ENCODE measurements at places on chromosomes 6 and 20. TPM values are rescaled to one million over a fixed set of nuclear protein-coding genes. Genes with fewer than 3 reads are reported as not detected.

Gene BFSP1
- total RNA-seq = 0.22 TPM

Gene TREML2
- not detected for total RNA-seq

Gene NHSL1
- 59.5 TPM for total RNA-seq

Gene CTAGE9
- total RNA-seq = not detected

Gene RAB44
- total RNA-seq = not detected

Gene NMBR
- not detected for total RNA-seq

Gene SLC26A8
- not detected for total RNA-seq

DNA sequence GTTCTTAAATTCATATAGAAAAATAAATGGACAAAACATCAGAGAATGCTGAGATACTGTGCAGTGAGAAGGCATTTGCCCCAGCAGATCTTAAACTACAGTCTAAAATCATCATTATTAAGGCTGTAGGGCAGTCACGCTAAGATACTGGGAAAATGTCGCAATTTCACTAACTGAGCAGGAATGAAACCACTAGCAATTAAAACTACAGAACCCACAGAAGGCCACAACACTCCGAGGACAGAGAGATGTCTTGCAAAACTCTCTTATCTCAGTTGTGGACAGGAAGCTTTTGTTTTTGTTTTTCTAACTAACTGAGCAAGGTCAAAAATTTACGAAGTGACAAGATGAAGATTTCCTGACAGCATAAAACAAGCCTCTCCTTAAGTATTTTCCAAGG, 18.2 kb downstream of the GNAS-AS1 start:
- DNase-seq = no peak

GRCh38 chr6:112956696-112957535, 609.8 kb downstream of the RFPL4B start:
- DNase-seq = no peak

DNA sequence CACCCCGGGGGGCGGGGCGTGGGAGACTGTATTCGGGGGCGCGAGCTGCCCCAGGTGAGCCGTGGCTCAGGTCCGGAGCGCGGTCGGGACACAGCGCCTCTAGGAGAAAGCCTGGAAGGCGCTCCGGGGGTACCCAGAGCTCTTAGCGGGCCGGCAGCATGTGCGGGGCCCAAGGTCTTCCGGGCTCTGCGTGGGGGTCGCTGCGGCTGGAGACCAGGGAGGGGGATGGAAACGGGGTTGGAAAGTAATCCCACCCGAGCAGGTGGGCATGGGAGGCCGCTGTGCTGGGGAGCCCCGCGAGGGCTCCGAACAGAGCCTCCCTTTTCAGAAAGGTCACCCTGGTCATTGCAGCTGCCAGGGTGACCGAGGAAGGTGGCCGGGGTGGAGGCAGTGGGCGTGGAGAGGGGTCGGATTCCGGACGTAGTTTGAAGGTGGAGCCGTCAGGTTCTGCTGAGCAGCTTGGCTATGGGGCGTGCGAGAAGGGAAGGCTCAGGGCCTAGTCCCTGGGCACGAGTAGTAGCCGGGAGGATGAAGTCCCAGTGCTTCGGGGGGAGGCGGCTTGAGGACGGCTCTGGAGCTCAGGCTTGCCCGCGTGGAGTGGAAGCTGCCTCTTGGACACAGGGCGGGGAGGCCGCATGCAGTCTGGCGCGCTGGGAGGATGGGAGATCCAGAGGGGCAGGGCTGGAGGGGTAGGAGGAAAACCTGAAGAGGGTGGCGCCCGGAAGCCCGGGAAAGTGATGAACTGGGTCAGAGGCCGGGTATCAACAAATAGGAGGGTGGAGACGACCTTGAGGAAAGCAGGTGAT, at the start of gene SIRT5:
TSS of gene SIRT5 (plus strand) at position 31 of the 806 bp plus-strand sequence. CDS start 9,510 bp downstream, outside the sequence.
- peak; percentile 94 for DNase-seq

- DNase-seq = no peak
Observed at GRCh38 chr6:24910961-24911725, 24.6 kb downstream of the RIPOR2 start.

DNA sequence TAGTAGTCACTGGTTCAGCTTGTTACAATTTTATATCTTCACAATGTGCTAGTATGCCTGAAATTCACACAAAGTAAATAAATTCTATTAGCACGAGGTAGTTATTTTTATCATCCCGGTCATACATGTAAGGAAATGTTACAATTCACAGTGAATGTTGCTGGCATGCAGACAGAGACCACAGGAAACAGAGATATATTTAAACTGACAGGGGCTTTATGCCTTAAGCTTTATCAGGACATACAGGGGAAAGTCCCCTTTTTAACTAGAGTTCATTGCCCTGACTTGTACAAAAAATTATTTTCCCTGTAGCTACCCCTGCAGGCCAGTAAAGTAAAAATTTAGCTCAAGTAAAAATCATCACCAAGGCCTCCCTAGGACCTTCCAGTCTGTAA, 712.0 kb upstream of the NRSN1 start:
- DNase-seq = no peak

DNA sequence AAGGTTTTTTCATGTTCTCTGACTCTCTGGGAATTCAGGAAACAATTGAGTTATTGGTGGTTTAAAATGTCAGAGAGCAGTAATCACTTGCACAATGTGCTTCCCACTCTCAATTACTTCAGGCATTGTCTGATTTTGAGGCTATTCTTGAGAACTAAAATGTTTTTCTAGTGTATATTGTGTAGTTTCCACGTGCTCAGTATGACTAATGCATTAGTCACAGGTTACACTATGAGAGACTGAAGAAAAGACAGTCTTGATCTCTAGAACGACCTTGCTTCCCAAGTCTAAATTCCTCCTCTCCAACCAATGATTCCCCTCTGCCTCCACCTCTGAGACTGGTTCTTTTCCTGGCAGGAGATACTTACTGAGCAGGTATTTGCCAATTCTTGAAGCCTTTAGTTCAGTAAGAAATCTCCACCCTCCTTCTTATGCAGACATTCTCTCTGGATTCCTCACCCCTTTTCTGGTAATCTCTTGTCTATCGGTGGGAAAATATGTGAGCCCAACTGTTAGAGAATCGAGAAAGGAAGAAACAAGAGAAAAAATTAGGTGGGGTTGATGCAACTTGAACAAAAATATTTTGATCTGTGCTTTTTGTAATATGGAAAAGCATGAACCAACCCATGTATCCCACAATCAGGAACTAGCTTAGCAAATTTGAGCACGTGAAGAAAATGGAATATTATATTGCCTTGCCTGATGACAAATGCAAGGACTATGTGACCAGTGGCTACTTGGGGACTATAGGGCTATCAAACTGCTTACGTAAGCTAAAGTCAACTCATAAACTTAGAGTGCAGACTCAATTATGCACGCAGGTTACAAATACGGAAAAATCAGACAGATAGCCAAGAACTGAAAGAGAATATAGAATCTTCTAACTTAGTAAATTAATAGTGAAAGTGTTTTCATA, 61.1 kb upstream of the SLC22A16 start:
- DNase-seq = peak; percentile 73

DNA sequence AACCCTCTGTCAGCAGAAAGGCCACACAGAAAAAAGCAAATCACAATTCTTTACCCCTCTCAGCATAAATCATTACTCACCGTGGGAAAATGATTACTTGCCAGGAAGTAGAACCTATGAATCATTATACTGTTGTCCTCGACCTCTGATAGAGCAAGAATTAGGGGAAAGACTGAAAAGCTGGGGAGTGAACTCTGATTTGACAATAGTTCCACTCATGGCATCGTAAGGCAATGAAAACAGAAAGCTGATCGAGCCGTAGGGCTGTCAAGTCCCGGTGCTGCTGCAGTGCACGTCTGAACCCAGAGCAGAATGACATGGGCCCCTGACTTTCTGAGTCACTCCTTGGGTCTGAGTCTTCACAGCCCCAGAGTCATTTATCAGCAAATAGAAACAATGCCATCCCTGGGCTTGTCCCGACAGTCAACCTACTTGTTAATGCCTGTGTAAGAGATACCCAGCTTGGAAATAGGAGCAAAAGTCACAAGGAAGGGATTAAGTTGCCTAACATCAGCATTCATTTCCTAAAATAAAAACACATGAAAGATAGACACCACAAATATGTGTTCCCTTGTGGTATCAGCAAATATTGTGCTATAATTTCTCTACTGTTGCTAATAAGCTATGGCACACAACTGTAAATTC, 224.8 kb upstream of the MARCKS start:
- peak; percentile 78 for DNase-seq

DNA sequence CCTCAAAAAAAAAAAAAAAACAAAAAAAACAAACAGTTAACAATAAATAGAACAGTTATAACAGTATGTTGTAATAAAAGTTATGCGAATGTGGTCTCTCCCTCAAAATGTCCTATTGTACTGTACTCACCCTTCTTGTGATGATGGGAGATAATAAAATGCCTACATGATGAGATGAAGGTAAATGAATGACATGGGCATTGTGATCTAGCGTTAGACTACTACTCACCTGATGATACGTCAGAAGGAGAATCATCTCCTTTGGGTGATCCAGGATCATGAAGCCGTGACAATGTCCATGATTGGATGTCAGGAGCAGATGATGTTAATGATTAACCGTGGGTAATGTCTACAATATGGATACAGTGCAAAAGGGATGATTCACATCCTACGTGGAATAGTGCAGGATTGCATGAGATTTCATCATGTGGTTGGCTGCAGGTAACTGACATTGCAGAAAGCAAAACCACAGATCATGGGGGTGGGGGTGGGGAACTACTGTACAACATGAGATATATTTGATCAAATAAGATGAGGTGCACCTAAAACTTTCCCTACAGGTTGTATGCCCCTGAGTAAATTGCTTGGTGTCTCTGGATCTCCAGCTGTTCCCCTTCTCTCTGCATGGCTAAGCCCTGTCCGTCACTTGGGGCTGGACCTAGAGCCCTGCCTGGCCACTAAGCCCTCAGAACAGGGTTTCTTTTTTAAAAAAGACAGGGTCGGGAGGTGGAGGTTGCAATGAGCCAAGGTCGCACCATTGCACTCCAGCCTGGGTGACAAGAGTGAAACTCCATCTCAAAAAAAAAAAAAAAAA, 6.2 kb upstream of the RBCK1 start:
- DNase-seq = peak; percentile 100

GRCh38 chr6:40584741-40585140, 2.4 kb downstream of the LRFN2 start:
- no peak for DNase-seq

DNA sequence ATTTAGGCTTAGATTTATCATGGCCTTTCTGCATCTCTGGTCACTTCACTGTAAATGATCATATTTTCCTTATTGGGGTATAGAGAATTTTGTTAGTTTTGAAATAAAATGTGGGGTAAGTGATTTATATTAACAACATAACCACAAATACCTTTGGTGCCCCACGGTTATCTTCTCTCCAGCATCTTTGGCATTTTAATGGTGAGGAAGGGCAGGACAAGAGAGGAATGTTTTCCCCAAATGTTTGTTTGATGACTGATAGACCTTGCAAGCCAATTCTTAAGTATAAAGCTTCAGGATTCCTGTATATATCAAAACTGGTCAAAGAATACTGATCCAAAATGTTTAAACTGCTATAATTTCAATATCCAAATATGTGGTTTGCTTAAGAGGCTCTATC, 171.6 kb upstream of the SMLR1 start:
- DNase-seq = no peak

DNA sequence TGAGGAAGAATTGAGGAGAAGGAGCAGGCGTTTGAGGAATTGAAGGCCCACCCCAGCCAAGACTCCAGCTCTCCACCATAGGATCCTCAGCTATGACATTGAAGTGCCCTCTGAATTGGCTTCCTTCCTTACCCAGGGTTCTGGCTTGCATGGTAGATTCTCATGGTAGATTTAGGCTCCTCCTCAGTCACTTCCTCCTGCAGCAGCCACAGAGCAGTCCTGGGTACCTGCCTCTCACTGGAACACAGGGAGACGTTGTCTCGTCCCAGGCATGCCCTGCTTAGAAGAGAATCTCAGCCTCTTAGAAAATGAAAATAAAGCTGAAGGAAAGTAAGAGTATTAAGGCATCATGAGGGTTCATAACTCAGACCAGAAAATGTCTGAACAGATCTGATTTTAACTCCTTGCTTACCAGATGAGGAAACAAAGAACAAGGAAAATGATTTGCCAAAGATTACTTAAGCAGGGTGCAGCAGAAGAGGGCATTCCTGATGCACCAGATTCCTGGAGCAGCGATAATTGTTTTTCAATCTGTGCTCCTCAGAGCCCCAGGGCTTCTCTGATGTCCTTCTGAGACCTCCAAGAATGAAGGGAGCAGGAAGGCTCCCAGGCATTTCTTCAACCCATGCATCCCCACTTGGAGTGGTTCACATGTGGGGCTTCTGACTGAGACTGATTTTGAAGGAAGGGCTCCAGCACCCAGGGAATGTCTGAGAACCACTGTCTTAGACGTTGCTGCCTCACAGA, 219.8 kb downstream of the HIVEP2 start:
- DNase-seq = no peak

DNA sequence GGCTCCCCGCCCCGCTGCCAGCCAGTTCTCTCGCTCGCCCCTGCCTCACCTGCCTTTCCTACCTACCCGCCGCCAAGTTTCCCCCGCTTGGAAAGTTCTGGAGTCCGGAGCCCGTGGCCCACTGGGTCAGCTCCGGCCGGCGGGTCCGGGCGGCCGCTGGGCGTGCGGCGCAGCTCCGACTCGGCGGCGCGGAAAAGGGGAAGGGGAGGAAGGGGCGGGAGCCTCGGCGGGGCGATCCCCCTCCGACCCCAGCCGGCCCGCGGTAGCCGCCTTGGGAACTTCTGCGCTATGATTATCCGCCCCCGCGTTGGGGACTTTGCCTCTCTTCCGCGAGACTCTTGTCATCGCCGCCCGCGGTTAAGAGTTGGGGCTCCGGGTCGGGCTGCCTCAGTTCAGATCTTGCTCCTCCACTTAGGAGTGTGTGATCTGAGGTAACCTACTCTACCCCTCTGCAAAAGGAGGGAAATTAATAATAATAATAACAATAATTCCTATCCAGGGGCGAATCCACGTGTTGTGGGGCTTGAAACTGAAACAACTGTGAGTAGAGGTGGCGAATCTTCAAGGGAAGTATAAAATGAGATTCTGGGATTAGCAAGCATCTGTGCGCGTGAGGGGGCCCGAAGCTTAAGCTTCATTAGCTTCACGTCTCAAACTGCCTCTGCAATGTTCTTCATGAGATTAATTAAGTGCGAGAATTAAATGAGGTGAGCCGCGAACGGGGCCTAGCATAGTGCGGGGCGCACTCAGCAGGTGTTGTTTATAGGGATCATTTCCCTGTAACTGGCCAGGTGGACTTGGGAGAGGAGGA, 30.8 kb downstream of the SF3B5 start:
- DNase-seq = no peak

- DNase-seq = peak; percentile 82
Observed at GRCh38 chr6:30722280-30723112, 2.3 kb downstream of the TUBB start.

DNA sequence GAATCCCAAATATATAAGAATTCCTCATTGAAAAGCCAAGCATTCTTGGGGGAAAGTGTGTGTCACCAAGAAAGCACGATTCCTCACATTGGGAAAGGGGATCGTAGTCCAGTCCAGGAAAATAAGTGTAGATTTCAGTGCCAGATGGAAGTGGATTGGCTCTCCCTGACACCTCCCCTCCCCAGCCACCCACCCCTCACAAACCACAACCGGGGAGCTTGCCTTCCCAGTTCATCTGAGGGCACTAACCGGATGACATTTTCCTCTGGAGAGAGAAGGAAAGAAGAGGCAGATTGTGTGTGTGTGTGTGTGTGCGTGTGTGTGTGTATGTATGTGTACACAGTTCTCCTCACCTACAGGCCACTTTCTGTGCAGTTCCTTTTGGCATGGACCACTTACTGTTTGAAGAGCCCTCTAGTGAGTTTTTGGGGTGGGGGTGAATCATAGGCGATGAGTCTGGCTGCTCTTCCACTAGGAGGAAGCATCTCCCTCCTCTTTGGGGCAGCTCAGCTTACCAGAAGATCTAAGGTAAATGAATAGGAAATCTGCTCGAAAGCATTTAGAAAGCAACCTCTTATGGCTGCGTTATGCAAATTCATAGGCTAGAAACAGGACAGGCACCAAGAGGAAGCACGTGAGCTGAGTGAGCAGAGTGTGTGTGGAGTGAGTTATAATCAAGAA, 20.8 kb downstream of the DAAM2 start:
- no peak for DNase-seq
